ENCODE measurements at places on chromosomes 12 and 14.
A peak's percentile ranks its signal among the peaks of the same experiment; 100 is the strongest.

GRCh38 chr12:119090865-119091264 is 87.9 kb upstream of the HSPB8 start:
- DNase-seq: no peak

GRCh38 chr12:64459394-64459891 is 7.5 kb downstream of the TBK1 start:
- DNase-seq: no peak

GRCh38 chr14:100031506-100032281 is 33.5 kb upstream of the EVL start:
- DNase-seq: peak; percentile 97

DNA sequence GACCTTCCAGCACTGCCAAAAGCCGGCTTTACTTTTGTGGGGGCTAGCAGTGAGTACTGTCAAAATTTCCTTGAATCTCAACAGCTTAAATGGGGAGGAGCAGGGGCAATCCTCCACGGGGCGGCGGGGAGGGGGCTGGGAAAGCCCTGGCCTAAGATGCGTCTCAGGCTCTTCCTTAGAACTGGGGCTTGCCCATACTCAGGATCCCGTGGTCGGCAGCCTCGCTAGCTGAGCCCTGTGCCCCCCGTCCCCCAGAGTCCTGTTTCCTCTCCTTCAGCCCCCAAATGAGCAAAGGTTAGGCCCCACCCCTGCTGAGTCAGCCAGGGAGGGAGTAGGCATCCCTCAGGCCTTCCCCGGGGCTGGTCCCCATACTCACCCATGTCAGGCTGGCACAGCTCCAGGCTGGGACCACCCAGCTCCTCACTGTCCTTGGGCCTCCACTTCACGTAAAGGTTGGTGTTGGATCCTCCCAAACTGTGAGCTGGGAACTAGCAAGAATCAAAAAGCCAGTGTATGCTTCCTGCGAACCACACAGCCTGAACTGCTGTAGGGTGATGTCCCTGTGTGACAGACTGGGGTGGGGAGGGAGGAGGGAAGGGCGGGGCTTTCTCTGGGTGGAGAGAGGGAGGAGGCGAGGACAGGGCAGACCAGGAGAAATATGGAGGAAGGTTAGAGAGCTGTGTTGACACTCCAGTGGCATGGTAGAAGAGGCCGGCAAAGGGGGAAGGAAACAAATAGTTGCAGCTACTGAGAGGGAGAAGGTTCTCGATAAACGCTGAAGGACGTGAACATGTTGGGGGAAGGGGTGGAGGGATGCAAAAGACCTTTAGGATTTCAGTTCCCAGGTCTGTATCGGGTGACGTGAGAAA is 5.9 kb upstream of the BAZ2A start:
- peak; percentile 80 for DNase-seq

DNA sequence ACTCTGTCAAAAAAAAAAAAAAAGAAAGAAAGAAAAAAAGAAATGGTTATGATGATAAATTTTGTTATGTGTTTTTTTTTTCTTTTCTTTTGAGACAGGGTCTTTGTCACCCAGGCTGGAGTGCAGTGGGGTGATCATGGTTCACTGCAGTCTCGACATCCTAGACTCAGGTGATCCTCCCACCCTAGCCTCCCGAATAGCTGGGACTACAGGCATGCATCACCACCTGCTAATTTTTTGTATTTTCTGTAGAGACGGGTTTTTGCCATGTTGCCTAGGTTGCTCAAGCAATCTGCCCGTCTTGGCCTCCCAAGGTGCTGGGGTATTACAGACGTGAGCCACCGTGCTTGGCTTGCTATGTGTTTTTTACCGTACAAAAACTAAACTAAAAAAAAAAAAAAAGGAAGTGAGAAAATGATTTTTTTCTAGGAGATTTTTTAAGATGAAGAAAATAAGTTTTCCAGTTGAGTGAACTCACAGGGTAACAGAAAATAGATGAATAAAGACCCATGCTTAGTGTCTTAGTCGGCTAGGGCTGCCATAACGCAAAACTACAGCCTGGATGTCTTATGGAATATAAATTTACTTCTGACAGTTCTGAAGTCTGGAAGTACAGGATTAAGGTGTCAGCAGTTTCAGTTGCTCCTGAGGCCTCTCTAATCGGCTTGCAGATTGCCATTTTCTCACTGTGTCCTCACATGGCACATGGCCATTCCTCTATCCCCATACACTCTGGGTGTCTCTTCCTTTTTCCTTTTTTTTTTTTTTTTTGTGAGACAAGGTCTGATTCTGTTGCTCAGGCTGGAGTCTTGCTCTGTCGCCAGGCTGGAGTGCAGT is 13.2 kb upstream of the APOF start:
- no peak for DNase-seq

GRCh38 chr14:90681929-90682328 is 134.3 kb downstream of the TTC7B start:
- no peak for DNase-seq

DNA sequence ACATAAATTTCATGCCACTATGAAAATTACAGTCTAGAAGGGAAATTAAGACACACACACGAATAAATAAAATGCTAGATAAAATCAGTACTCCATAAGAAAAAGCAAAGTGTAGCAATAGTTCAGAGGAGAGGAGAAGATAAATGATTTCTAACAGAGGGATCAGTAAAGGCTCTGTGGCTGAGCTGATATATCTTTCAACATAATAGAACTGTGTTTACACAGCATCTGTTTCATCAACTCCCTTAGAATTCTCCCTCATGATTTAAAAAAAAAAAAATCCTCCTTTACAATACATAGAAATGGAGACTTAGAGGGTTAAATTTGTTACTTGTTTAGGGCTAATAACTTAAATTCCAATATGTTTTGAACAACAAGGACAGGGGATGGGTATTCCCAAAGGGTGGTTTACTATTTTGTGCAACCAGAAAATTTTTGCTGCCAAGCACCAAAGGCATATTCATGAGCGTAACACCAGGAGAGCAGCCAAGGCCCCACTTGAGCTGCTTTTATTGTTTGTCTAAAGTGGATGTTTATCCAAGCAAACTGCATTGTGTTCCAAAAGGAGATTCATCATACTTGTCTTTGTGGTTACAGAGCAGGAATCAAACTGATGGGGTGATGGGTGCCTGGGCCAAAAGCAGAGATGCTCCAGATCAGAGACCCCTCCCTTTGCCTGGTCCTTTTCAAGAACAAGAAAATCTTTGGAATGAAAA is 162.7 kb downstream of the BMP4 start:
- peak; percentile 36 for DNase-seq

- no peak for DNase-seq
These were observed 44.5 kb downstream of the TMPRSS12 start for GRCh38 chr12:50887191-50887590.

DNA sequence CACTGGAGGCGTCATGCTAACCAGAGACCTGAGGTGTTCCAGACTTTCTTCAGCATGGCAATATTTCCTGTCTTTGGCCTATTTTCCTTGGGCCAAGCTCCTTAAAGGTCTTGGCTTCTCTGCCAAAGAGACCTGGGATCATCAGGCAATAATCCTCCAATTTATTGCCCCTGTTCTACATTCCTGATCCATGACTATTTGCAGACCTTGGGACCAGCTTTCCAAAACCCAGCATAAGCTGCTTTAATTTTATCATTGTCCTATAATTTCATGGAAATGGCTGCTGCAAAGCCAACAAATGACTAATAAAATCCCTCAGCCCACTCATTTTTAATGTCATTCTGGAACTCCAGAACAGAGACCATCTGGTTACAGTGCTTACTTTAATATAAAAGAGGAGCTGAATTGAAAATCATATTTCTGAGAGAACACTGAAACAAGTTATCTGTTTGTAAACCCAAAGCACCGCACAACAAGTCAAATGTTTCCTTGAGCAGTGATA is 166.9 kb upstream of the BTG1 start:
- peak; percentile 16 for DNase-seq

- no peak for DNase-seq
These were observed 356.8 kb downstream of the ALG10 start for GRCh38 chr12:34379142-34379541.

DNA sequence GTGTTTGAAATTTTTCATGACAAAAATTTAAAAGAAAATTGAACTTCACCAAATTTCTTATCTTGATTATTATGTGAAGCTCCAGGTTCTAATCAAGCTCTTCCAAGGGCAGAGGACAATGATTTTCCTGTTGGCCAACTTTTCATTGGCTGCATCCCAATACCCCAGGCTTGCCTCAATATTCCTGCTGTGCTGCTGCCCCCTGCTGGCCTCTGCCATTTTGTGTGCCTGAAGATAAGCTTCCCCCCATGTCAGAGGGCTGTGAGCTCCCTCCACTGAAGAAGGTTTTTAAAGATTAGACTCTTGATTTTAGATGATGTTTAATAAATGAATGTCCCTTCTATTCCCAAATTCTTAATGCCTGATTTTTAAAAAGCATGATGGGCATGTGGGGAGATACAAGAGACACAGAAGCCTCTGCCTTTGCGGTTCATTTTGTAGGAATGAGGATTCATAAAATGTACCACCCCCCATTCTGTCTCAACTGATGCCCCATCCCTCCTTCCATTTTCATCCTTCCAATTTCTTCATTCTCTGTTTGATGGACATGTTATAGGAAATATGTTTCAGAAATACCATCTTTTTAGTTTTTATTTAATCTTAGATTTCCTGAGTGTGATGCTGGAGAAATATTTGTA is 76.7 kb upstream of the RGS6 start:
- peak; percentile 79 for DNase-seq

DNA sequence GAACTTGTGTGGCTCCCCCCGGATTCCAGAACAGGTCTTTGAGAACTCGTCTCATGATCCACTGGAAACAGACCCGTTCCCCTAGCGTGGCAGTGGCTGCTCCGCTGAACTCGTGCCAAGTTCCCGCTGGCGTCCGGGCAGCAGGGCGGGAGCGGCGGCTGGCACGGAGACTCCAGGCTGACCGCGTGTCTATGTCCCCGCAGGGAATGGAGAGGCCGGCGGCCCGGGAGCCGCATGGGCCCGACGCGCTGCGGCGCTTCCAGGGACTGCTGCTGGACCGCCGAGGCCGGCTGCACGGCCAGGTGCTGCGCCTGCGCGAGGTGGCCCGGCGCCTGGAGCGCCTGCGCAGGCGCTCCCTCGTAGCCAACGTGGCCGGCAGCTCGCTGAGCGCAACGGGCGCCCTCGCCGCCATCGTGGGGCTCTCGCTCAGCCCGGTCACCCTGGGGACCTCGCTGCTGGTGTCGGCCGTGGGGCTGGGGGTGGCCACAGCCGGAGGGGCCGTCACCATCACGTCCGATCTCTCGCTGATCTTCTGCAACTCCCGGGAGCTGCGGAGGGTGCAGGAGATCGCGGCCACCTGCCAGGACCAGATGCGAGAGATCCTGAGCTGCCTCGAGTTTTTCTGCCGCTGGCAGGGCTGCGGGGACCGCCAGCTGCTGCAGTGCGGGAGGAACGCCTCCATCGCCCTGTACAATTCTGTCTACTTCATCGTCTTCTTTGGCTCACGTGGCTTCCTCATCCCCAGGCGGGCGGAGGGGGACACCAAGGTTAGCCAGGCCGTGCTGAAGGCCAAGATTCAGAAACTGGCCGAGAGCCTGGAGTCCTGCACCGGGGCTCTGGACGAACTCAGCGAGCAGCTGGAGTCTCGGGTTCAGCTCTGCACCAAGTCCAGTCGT is 1.5 kb downstream of the APOLD1 start:
- peak; percentile 94 for DNase-seq

All from foreskin fibroblast (primary cell).